Calu3 (cell line): ENCODE measurements at places on chromosomes 7 and 10. TPM values are rescaled to one million over a fixed set of nuclear protein-coding genes. Genes with fewer than 3 reads are reported as not detected.

GRCh38 chr10:99880080-99880835, 97.8 kb downstream of the ABCC2 start:
- DNase-seq: no peak

- no peak for DNase-seq
Measured at GRCh38 chr7:45460379-45460778, 113.8 kb upstream of the ADCY1 start.

GRCh38 chr7:8212638-8213037, 49.3 kb downstream of the ICA1 start:
- no peak for DNase-seq

DNA sequence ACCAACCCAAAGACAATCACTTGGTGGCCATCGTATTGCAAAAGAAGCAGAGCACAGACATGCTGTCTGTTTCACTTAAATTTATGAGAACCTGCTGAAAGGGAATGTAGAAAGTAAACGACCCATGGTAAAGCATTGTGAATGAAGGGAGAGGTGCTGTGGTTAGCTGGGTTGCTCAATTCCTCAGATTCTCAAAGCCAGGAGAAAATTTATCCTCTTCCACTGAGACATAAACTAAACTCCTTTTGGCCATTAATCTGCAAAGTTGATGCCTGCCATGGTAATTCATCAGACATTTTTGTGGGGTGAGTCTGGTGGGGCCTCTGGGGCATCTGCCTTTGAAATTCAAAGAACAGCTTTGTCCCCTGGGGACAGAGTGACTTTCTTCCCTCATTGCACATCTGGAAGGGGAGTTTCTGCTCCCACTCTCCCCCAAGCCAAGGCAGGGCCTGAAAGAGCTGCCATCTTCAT, 951.0 kb downstream of the LRMDA start:
- no peak for DNase-seq

DNA sequence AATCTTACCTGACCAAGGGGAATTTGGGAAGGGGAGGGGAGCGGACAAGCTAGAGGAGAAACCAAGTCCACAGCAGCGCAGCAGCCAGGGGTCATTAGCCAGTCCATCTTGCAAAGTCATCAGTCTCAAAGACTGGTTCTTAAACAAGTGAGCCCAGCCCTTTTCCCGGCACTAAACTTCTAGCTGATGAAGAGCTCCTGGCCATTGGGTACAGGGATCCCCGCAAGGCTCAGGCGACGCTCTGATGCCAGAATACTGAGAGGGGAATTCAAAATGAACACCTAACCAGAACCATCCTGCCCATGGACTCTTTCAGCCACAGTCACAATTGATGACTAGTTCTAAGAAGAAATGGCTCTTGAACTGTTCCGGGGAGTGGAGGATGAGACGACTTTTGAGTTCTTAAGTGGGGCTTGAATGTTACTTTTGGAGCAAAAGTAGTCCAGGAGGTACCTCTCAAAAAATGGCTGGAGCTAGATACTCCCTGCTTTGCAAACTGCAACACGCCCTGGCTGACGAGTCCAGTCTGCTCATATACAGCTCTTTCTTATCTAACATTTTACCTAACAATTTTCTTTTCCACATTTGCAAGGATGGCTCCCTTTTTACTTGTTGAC, 2.5 kb upstream of the TWIST1 start:
- DNase-seq: no peak

GRCh38 chr7:75689246-75690099, 49.3 kb downstream of the HIP1 start:
- no peak for DNase-seq

Gene DNAJC1
- total RNA-seq: 15.9 and 17.0 TPM in 2 replicates

- no peak for DNase-seq
Measured at GRCh38 chr7:1227814-1228544, 4.7 kb upstream of the UNCX start.

DNA sequence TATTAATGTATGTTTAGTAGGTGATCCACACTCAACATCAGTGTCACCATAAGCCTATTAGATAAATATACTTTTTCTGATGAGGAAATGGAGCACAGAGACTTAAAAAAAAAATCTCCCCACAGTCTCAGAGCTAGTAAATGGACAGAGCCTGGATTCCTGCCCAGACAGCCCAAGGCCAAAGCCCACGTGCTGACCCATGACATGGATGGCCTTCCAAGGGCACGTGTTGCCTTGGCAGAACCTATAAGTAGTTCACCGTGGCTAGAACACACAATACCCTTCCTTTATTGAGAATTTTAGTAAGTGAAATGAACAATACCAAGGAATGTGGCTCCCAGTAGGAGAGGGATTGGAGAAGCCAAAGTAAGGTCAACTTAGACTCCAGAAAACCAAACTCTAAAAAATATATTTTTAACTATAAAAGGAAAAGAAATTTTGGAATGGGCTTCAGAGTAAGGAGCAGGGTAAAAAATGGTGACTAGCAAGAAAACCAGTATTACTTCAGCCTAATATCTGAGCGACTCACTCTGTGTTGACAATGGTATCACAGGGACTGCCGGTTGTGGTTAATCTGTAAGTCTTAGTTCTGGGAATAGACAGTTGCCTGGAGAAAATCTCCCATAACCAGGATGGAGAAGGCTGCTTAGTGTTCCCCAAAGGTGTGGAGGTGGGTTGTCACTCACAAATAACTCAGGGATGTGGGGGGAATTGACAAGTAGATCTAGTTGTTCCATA, 223.0 kb downstream of the SORCS1 start:
- no peak for DNase-seq

DNA sequence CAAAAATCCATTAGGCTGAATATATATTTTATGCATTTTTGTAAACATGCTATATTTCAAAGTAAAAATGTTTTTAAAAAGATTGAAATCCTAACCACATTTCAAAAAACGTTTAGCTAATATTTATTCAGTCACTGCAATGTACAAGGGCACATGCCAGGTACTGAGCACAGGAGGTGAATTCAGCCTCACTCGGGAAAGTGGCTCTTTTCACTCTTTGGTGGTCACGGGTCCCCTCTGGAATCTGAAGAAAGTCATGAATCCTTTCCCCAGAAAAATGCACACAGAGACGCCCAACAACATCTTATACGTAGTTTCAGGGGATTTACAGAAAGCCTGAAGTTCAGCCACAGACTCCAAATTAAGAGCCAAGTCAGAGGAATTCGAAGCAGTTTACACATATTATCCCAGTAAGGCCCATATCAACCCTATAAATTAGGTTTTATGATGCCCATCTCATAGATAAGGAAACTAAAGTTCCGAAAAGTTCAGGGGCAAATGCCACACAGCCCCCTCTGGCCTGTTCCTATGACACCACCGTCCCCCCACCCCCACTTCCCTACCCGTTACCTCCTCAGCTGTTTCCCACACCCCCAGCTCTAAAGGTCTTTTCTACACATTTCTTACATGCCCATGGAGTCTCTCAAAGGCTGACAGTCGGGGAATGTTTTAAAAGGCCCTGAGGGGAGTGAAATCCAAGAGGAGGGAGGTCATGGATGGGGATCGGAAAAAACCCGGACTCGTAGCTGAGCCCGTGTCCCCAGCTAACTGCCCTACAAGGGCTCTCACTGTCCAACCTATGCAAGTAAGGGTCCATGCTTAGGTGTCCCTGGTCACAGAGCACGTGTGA, 9.6 kb upstream of the SVOPL start:
- no peak for DNase-seq

DNA sequence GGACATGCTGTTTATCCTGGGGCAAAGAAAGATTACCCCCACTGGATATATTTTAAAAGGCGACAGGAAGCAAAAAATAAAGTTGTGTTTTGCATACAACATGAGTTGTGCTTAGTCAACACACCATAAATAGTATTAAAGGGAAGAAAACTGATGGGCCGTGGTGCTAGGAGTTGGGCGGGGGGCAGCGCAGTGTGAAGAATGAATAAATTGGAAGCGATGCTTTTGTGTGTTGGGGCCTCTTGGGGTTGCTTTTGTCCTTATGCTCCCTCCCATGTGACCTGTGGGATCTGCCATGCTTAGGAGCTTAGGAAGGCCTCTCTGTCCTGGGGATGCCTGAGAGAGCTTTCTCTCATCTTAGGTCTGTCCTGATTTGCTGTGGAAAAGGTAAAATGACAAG, 35.0 kb upstream of the AGR3 start:
- no peak for DNase-seq

Gene CHST15
- 18.3 and 19.3 TPM in 2 replicates for total RNA-seq

DNA sequence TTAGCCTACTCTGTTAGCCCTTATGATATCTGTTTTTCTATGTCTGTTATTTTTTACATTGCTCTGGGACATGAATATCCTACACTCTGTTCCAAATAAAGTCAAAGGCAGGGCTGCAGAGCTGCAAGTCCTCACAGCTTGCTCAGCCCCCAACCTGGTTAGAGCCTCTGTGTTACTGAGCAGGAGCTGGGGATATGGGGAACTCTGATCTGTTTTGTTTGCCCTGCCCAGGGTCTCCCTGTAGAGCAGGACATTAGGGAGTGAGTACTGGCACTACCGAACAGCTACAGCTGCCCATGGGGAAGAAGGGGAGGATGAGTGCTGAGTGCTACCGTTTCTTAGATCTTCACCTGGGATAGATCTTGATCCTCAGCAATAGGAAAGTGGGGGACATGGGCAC, 32.8 kb upstream of the FGL2 start:
- no peak for DNase-seq

GRCh38 chr7:133696056-133696455, 431.1 kb upstream of the LRGUK start:
- no peak for DNase-seq

GRCh38 chr10:132453470-132453861, 56.5 kb downstream of the PWWP2B start:
- DNase-seq: no peak

Gene CRHR2
- not detected in 2 replicates for total RNA-seq

- no peak for DNase-seq
Measured at GRCh38 chr7:133863362-133864061, 263.6 kb upstream of the LRGUK start.

Gene ANKRD7
- total RNA-seq: 0.42 TPM in 1 of 2 replicates, not detected in the other

- DNase-seq: no peak
Measured at GRCh38 chr10:80283536-80284199, 5.8 kb downstream of the MAT1A start.

DNA sequence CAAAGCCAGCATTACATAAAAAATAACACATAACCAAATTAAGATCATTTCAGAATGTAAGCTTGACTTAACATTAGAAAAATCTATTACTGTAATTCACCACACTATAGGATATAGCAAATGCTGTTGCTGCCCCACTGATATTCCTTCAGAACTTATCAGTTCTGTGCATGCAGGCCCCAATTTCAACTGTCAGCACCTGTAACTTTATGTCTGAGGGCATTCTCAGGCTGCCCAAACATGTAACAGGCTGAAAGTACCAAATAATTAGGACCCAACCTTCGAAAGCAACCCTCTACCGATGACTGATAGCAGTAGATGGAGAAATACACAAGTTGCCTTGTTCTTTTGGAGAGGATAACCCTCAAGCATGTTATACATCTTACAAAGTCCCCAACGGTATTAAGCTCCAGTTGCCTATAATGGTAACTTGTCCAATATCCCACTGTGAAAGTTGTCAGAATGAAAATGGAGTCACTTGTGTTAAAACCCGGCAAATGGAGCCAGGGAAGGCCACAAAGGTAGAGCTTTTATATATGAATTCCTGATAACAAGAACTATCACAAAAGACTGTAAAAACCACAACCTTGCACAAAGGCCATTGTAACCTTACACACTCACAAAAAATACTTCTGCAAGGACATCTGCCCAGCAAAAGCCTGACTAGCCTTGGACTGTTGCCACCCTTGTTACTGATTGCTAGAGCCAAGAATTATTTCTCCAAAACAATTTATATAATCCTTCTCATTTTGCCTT, 66.9 kb upstream of the ZNF746 start:
- no peak for DNase-seq

Gene SEPTIN7
- 269 and 308 TPM in 2 replicates for total RNA-seq
